ENCODE measurements at places on chromosomes 7 and 10.
A peak's percentile ranks its signal among the peaks of the same experiment; 100 is the strongest.

DNA sequence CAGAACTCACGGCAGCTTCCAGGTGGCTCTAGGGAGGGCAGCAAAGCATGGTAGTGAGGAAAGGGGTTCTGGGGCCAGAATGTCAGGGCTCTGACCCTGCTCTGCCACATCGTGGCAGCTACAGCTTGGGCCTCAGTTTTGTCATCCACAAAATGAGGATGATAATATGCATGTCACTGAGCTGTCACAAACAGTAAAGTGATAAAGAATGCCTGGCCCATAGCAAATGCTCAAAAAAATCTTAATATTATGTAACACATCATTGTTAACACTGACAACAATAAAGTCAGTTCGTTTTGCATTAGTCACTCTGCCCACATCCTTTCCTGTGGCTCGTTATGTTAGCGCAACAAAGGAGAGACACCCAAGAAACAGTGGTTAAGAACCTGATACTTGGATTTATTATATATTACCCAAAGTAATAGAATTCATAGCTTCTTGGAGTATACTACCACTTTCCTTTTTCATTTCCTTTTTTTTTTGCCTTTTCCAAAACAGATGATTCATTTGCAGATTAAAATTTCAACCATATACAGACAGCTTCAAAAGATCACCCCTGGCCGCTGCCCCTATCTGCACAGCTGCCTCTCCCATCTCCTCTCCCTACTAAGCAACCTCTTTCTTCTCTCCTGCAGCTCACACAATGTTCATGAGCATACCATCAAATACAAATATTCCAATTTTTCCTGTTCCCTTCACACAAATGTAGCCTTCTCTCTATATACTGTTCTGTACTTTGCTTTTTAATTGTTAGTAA is 45.5 kb upstream of the DDC start:
- no peak for DNase-seq

DNA sequence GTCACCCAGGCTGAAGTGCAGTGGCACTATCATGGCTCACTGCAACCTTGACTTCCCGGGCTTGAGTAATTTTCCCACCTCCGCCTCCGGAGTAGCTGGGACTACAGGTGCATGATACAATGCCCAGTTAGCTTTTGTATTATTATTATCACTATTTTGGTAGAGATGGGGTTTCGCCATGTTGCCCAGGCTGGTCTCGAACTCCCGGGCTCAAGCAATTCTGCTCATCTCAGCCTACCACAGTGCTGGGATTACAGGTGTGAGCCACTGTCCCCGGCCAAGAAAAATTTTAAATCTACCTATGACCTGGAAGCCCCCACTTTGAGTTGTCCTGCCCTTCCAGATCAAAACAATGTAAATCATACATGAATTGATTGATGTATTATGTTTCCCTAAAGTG is 38.8 kb downstream of the CCDC6 start:
- DNase-seq, result no peak

DNA sequence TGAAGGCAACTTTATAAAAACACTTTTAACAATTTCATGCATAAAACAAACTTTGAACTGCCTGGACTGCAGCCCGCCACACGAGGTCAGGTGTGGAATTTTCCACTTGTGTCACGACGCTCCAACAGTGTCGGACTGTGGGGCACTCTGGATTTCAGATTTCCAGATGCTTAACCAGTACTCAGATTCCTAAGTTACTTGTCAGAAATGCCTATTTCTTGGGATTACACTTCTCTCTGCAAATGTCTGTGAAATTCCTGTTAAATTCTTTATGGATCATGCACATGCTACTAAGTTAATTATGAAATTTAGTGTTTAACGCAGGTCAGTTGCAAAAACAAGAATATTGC is 473 bp upstream of the GPER1 start:
- DNase-seq, result no peak

- DNase-seq, result no peak
Observed at GRCh38 chr10:52172581-52172980, 141.5 kb upstream of the DKK1 start.

GRCh38 chr7:74657692-74658177 is at the start of gene GTF2I:
GTF2I (plus strand) TSS chr7:74657718; CDS start chr7:74689129, 31,411 bp downstream.
- DNase-seq, result no peak

GRCh38 chr10:20085115-20085514 is 268.9 kb downstream of the PLXDC2 start:
- no peak for DNase-seq

DNA sequence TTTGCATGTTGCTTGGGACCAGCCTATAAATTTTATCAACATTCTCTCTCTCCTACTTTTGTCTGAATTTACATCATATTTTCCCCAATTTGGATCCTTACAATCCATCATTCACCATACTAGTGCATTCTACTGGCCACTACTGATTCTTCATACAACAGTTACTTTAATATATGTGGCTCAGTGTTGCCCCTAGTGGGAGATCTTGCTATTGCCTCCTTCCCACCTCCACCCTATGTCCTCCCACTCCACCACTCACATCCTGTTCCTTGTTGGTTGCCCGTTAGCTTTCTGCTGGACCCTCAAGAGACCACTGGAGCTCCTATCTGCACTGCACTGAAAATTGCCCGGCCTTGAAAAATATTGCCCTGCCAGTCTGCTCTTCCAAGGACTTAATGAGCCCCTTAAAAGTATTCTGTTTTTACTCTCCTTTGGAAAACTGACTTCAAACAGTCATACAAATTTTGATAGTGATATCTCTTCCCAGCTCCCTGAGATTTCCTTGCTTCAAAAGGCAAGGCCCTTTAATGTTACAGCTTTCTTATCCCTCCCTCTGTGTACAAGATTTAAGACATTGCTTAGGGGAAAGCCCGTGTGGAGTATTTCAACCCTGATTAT is 243.2 kb upstream of the TMEM229A start:
- DNase-seq, result no peak

GRCh38 chr10:96352582-96352981 is 6.2 kb downstream of the OPALIN start:
- DNase-seq, result no peak

DNA sequence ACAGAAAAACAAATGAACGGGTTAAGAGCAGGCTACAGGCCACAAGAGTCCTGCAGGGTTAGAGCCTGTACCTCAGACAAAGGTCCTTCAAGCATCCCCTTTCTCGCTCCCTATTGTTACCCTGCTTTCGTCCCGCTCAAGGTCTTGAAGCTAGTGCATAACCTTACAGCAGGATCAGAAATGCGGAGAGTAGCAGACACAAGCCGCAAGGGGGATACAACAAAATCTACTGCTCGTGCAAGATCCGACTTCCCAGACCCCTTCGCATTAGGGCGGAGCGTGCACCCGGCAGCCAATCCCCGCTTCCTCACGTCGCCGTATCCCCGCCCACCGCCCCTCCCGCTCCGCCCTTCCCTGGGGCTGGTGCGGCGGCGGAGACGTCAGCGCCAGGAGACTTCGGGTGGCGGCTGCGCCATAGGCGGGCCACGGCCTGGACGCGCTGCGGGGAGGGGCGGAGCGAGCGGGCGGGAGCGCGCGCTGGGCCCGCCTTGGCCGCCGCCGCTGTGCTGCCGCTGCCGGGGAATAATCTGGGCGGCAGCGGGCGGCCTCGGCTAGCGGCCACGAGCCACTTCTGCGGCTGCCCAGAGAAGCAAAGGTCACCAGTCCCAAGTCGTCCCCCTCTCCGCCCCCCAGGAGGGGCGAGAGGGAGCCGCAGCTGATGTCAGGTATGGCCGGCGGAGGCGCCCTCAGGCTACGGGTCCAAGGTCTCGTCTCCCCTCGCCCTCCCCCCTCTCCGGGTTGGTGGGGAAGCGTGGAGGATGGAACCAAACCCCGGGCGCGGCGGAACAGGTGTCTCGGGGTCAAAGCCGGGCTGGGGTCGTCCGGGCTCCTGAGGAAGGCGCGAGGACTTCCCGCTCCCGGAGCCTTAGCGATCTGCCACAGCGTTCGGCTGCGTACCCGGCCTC is at the start of gene C1GALT1:
TSS of gene C1GALT1 (plus strand) at position 389 of the 905 bp plus-strand sequence. CDS start 51,776 bp downstream, outside the sequence.
- DNase-seq, result peak; percentile 97

- DNase-seq, result no peak
Observed at GRCh38 chr10:86594535-86594934, 59.8 kb upstream of the OPN4 start.

DNA sequence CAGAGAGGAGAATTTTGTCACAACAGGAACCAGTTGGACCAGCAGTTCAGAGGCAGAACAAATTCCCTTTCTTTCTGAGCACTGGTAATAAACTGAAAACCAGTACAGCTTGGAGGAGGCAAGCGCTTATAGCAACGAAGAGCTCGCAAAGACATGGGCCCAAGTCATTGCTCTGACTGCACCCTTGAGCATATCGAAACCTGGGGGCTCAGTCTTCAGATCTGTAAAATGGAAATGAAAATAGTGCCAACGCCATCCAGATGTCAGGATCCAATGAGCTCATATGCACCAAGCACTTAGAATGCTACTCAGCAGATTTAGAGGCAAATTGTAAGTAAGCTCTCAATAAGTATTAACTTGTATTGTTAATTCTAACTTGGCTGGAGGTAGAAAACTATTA is 14.4 kb upstream of the CALU start:
- DNase-seq, result no peak

DNA sequence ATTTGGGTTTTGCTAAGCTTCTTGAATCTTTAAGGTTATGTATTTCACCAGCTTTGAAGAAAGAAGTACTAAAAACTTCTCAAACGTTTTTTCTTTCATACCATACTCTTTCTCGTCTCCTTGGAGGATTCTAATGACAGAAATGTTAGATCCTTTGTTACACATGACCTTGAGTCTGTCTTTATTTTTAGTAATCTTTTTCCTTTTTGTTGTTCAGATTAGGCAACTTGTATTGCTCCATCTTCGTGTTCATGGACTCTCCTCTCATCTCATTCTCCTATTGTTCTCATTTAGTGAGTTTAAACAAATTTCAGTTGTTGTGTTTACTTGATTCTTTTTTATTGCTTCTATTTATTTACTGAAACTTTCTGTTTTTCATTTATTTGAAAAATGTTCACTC is 73.7 kb downstream of the WDFY4 start:
- DNase-seq, result no peak

GRCh38 chr7:20440472-20441105 is 109.9 kb downstream of the ITGB8 start:
- DNase-seq, result peak; percentile 15

GRCh38 chr10:116104210-116104932 is 168.6 kb downstream of the GFRA1 start:
- DNase-seq, result no peak

DNA sequence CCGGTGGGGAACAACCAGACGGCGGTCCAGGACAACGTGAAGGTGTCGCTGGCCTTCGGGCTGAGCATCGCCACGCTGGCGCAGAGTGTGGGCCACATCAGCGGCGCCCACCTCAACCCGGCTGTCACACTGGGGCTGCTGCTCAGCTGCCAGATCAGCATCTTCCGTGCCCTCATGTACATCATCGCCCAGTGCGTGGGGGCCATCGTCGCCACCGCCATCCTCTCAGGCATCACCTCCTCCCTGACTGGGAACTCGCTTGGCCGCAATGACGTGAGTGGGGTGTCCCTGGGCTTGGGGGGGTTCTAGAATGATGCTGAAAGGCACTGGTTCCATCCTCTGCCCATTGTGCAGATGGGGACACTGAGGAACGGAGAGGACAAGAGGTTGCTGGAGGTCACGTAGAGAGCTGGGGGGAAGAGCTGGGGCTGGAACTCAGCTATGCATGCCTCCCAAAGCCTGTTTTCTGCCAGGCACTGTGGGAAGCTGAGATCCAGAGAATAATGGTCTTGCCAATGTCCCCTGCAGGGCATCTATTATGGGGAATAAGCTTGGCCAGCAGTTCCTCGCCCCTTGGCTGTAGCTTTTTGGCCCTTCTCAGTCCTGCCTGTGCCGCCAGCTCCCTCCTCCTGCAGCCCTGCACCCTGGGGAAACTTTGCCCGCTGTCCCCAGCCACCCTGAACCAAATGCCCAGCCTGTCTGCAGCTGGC is 523 bp downstream of the AQP1 start:
- DNase-seq, result no peak

DNA sequence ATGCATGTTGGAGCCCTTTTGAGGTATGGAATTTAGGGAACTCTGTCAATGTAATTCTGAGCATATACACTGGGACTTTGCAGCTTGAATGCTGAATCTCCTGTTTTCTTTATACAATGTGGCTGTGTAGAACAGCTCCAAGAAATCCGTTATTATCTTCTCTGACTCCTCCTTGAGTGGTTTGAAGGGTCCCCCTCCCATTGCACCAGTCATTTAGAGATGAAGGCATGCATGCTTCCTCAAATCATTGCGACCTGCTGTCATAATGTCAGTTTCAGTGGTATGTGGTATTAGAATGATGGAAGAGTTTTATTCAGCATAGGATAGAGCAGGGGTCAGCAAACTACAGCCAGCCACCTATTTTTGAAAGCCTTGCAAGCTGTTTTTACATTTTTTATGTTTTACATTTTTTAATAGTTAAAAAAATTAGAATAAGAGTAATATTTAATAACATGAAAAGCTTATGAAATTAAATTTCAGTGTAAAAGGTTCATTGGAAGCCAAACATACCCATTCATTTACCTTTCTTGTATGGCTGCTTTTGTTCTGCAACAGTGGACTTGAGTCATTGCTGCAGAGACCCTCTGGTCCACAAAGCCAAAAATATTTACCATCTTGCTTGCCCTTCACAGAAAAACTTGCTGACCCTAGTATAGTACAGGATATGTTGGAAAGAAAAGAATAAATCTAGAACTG is 8.1 kb downstream of the STK17A start:
- no peak for DNase-seq

GRCh38 chr10:110076559-110077318 is 69.0 kb downstream of the ADD3 start:
- no peak for DNase-seq

DNA sequence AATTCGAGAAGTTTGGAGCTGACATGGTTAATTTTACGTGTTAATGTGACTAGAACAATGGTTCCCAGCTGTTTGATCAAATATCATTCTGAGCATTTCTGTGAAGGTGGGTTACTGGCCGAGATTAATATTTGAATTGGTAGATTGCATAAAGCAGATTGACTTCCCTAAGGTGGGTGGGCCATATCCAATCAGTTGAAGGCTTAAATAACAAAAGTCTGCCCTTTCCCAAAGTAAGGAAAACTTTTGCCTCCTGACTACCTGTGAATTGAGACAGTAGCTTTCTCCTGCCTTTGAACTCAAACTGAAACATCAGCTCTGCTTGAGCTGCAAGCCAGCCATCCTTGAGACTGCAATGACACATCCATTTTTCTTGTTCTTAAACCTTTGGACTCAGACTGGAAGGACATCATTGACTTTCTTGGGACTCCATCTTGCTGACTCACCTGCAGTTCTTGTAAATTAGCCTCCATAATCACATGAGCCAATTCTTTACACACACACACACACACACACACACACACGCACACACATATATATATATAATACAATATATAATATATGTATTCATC is 63.1 kb upstream of the LRRTM3 start:
- DNase-seq, result no peak

- DNase-seq, result peak; percentile 61
Observed at GRCh38 chr10:110802551-110803238, 69.0 kb upstream of the PDCD4 start.

DNA sequence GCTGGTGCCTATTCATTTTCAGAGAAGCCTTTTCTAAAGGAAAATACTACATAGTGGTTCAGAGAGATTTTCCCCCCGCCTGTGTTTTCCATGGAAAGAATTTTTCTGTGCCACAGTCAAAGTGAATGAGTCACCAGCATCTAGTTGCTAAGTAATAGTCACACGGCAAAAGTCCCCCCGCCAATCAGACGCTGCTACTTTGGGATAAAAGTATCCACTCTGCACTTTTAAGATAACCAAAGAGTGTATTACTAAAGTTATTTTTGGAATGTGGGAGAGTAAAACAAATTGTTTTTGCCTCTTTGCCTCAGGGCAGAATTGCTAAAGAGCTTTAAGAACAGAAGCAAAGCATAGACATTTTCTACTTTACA is 23.5 kb downstream of the ABLIM1 start:
- DNase-seq, result no peak

GRCh38 chr10:75497997-75498883 is 66.8 kb downstream of the LRMDA start:
- DNase-seq, result no peak

Data from NCI-H146 (cell line).